Activated CD4-positive, alpha-beta T cell treated with anti-CD3 and anti-CD28 coated beads for 24 hours (primary cell): ENCODE measurements at places on chromosomes 3 and 15.
A peak's percentile ranks its signal among the peaks of the same experiment; 100 is the strongest.

- DNase-seq = no peak
Measured at GRCh38 chr3:45988804-45989203, 6.8 kb downstream of the FYCO1 start.

DNA sequence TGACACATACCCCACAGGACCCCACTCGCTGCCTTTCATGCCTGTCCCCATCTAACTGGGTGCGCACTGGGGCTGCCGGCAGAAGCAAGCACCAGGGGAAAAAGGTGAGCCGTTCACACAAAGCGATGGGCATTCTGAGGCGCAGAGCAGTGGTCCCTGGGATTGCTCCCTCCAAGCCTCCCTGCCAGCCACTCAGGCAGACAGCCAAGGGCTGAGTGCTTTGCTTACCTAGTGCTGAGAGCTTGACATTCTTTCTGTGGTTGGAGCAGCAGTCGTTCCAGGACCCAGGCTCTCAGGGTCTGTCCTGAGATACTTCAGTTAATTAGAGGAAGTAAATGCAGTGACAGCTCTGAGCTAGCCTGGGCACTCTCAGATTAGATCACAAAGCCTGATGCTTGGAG, 5.7 kb downstream of the ESYT3 start:
- DNase-seq = no peak

- no peak for DNase-seq
Measured at GRCh38 chr3:159711560-159712333, 276.9 kb upstream of the IL12A start.

GRCh38 chr3:128050597-128050996, 1.6 kb upstream of the SEC61A1 start:
- no peak for DNase-seq

GRCh38 chr3:37773911-37774310, 87.8 kb upstream of the CTDSPL start:
- DNase-seq = no peak

- DNase-seq = no peak
Measured at GRCh38 chr3:62712746-62713145, 162.5 kb downstream of the CADPS start.

GRCh38 chr3:111584744-111585143, 10.4 kb downstream of the ZBED2 start:
- no peak for DNase-seq

DNA sequence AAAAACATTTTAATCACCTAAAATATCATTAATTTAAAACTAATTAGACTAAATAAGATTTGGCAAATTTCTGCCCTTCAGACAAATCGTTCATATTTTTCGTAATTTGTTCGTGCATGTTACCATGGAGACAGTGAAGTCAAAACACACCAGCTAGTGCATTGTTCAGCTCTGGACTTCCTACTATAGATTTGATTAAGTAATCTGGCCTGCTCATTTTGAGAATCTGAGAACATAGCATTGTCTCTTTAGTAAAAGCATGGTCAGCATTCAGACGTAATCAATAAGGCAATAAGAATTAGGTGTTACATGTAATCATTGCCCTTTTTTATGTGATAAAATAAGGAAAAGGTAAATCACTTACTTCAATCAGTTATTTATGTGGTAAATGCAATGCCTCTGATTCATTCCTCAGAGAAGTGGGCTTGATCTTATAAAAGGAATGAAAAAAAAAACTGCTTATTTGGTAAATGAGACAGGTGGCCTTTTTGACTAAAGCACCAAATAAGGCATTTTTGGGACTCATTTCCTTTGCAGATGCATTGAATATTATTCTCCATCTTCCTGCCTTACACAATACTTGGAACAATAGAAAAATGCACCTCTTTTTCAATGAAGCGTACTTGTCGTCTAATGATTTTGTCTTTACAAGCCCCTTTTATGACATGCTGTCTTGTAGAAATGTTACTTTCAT, 84.5 kb upstream of the FNDC3B start:
- DNase-seq = no peak

- DNase-seq = no peak
Measured at GRCh38 chr3:42894698-42895579, 11.0 kb upstream of the ZNF662 start.

DNA sequence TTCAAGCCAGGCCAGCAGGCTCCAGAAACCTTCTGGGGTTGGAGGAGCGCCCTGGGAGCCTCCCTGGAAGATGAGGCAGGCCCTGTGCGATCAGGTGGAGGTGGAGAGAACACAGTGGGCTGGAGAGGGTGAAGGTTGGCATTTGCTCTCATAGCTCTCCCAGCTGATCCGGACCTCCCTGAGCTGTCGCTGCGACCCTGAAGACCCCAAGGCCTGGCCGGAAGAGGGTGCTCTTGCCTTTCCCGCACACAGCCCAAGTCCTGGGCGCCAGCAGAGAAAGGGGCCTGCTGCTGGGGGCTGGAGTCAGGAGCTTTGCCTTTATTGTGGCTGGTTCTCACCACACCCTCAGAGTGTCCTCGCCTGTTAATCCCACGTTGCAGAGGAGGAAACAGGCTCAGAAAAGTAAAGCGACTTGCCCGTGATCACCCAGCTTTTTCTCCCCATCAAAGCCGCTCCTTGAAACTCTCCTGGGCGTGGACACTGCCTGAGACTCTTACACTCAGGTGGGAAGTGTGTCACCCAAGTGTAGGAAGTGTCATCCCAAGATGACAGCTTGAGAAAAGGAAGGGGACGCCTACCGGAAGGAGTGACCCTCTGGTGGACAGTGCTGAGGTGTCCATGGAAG, 8.6 kb upstream of the RPL29 start:
- DNase-seq = no peak

- DNase-seq = no peak
Measured at GRCh38 chr3:134258761-134259347, 8.2 kb upstream of the RYK start.

- DNase-seq = no peak
Measured at GRCh38 chr3:28028554-28028953, 212.9 kb upstream of the CMC1 start.

GRCh38 chr3:56815589-56815988, 13.8 kb upstream of the ARHGEF3 start:
- no peak for DNase-seq

DNA sequence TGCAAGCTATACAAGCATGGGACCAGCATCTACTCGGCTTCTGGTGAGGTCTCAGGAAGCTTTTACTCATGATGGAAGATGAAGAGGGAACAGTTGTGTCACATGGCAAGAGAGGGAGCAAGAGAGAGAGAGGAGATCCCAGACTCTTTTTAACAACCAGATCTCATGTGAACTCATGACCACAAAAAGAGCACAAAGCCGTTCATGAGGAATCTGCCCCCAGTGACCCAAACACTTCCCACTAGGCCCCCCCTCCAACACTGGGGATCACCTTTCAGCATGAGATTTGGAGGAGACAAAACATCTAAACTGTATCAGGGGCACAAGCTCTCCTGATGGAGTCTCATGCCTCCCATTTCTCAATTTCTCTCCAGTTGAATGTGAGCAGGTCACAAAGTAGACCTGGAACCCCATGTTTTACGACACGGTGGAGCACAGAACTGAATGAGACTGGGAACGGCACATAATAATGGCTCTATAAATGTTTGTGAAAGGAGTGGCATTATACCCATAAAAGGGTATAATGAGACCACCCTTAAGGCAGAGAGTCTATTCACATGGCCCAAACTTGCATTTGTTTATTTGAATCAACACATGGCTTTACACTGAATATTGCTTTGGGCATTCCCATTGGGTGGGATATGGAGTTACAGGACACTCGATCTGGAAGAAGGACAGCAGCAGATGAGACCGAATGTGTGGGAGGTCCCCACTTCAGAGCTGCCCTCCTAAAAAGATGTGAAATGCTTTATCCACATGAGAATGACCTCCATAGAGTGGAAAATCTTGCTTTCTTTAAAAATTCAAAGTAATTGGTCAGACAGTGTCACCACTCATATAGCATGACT, 38.8 kb downstream of the IL16 start:
- no peak for DNase-seq

DNA sequence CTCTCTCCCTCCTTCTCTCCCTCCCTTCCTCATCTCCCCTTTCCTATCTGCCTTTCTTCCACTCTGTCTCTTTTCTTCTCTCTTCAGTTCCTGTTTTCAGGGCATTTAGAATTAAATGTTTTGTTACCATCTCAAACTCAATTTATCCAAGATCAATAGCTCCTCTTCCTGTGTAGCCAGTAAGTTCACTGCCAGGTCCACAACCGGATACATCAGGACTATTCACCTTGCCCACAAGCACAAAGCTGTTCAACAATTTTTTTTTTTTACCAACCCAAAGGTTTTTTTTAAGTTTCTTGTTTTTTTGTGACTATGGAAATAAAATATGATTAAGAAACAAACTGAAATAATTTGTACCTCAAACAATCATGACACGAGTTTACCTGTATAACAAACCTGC, 26.1 kb downstream of the FBN1 start:
- no peak for DNase-seq

DNA sequence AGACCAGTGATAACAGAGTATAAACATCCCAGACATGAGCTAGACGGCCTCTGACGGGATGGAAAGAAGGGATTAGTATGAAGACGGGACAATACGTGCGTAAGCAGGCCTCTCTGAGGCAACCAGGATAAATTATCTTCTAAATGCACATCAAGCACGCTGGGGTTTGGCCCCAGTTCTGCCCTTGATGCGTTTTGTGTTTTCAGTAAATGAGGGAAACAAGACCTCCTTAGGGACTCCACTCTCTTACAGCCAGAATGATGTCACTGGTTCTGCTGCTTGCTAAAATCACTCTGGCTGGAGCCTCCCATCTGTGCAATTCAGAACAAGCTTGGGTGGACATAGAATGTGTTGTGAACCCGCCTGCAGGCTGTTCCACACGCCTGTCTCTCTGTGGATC, 156.0 kb upstream of the MCTP2 start:
- no peak for DNase-seq

DNA sequence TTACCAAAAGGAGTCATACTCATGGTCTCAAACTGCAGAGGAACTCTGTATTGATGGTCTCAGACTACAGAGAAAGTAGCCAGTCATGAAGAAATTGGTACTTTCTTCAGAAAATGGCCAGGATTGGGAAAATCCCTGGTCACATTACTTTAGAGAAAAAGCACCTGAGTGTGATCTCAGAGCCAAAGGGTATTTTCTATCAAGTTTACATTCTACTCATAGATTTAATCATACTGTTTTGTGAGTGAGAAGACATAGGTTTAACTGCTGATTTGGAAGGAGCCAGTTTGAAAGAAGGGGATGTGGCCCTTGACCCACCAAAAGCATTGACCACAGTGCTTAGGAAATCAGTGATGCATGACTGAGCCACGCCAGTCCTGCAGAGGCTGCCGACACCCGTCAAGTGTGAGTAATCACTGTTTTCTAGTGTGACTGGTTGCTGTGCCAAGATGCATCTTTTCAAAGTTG, 203.6 kb downstream of the AKAP13 start:
- no peak for DNase-seq

DNA sequence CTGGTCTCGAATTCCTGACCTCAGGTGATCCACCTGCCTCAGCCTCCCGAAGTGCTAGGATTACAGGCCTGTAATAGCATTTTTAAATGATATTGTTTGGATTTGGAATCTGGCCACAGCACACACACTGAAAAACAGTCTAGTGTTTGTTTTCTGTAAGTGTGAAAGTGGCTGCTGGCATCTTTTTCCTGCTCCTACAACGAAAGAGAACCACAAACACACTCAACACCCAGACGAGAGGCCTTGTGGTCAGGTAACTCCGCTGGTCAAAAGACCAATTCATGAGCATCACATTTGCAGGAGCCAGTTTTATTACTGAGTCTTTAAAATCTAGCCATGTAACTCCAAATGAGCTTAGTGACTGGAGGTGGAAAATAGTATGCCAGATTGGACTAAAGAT, 50.2 kb downstream of the IMPG2 start:
- no peak for DNase-seq

DNA sequence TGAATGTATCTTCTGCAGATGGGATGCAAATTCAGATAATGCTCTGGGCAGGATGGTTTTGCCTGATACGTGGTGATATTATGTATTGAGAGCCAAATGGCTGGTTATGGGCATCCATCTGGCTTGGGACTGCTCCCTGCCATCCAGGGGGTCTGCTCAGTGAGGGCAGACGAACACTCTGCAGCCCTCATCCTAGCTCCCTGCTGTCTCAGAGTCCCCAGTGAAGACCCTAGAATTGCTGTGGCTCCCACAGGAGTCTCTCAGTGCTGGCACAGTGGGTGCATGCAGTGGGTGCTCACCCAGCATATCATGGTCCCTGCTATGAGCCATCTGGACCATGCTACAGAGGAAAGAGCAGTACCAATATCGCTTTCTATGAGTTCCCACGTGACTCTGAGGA, 10.3 kb downstream of the CX3CR1 start:
- DNase-seq = no peak

GRCh38 chr15:79381593-79381992, 50.5 kb upstream of the MINAR1 start:
- no peak for DNase-seq

- peak; percentile 58 for DNase-seq
Measured at GRCh38 chr3:64484289-64484992, 203.4 kb downstream of the ADAMTS9 start.

GRCh38 chr3:156582532-156583183, 27.7 kb upstream of the SSR3 start:
- no peak for DNase-seq

DNA sequence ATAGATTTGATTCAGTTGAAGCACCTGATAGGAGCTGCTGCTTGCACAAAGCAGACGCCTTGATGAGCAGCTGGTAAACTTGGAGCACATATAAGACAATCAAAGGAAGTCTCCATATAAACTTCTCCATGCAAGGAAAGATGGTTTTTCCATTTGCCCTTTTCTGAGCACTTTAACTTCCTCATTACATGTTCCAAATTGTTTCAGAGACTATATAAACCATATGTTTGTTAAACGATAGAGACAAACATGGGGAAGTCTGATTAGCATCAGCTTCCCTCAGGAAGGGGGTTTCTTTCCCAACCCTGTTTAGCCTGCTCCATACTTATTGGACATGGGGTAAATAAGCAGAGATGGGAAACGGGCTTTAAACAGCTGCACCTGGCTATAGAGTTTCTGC, 88.0 kb downstream of the DHX36 start:
- no peak for DNase-seq

GRCh38 chr15:57305009-57305408, 71.3 kb upstream of the CGNL1 start:
- no peak for DNase-seq

DNA sequence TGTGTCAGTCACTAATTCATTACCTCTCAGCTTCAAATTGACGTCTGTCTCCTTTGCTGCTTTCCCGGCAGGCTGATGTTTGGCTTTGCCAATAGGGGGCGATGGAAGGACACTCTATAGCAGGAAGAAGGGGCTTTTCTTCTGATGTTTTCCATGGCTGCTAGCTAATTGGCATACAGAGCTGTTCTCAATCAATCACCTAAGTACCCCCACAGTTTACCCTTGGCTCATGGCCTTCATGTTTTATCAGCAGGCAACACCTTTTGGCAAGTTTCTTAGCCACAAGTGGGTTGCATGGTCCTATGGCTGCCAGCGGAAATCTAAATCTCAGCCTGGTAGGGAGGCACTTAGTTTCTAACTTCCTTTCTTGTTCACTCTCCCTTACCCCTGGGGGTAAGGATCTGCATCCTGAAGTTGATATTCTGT, 45.0 kb downstream of the ESYT3 start:
- DNase-seq = no peak

GRCh38 chr15:68553314-68553993, 25.3 kb upstream of the CORO2B start:
- DNase-seq = no peak

- peak; percentile 45 for DNase-seq
Measured at GRCh38 chr3:18649666-18650363, 224.7 kb upstream of the SATB1 start.
